Stimulated activated CD8-positive, alpha-beta memory T cell treated with anti-CD3 and anti-CD28 coated beads, Interleukin-2, amount 100 ng/mL, for 1 hour (primary cell): ENCODE measurements at places on chromosomes 5 and 9.

DNA sequence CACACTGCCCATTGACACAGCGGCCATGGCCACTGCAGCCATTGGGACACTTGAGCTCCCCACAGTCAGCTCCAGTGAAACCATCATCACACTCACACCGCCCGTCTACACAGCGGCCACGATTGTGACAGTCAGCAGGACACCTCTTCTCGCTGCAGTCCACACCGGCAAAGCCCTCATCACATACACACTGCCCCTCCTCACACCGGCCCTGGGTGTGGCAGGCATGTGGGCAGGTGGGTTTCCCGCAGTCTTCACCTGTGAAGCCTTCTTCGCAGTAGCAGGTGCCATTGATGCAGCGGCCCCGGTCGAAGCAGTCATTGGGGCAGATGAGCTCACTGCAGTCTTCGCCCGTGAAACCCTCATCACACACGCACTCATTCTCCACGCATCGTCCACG lies 31.5 kb downstream of the TNC start:
- no peak for DNase-seq

DNA sequence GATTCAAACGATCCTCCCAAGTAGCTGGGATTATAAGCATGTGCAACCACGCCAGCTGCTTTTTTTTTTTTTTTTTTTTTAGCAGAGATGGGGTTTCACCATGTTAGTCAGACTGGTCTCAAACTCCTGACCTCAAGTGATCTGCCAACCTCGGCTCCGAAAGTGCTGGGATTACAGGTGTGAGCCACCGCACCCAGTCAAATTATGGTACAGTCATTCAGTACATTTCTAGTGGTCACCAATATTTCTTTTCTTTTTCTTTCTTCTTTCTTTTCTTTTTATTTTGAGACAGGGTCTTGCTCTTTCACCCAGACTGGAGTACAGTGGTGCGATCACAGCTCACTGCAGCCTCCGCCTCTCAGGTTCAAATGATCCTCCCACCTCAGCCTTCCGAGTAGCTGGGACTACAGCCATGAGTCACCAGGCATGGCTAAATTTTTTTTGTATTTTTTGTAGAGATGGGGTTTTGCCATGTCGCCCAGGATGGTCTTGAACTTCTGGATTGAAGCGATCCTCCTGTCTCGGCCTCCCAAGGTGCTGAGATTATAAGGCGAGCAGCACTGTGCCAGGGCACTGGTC lies 25.4 kb upstream of the DCP2 start:
- no peak for DNase-seq

DNA sequence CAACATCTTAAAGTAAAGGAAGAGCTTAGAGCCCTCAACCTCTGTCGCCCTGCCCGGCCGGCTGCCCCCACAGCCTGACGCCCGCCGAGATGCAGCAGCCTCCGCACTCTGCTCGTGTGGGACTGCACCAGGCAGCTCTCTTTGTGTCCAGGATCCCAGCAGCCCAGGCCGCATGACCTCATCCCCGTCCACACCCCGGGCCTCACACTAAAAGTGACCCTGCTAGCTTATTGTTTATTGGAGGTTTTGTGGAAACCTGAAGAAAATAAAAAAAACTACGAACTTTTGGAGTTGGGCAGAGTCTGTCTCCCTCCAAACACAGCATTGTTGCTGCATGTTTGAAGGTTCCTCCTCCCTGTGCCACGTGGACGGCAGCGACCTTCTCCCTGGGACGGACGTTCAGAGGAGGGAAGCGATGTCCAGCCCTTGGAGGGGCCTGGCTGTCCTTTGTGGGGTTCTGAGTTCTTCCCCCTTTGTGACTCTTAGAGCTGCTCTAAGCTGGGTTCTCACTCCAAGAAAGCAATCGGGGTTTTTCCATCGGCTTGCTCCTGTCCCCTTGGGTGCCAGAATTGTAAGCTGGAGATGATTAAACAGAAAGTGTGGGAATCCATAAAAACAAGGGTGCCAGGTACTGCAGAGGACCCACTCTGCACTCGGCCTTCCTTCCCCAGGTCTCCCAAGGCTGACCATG lies 103.5 kb upstream of the COL5A1 start:
- DNase-seq: no peak

- DNase-seq: no peak
These were observed 105.3 kb upstream of the NFIB start for GRCh38 chr9:14418941-14419937.

GRCh38 chr5:152306386-152306785 lies 98.7 kb downstream of the NMUR2 start:
- DNase-seq: no peak

DNA sequence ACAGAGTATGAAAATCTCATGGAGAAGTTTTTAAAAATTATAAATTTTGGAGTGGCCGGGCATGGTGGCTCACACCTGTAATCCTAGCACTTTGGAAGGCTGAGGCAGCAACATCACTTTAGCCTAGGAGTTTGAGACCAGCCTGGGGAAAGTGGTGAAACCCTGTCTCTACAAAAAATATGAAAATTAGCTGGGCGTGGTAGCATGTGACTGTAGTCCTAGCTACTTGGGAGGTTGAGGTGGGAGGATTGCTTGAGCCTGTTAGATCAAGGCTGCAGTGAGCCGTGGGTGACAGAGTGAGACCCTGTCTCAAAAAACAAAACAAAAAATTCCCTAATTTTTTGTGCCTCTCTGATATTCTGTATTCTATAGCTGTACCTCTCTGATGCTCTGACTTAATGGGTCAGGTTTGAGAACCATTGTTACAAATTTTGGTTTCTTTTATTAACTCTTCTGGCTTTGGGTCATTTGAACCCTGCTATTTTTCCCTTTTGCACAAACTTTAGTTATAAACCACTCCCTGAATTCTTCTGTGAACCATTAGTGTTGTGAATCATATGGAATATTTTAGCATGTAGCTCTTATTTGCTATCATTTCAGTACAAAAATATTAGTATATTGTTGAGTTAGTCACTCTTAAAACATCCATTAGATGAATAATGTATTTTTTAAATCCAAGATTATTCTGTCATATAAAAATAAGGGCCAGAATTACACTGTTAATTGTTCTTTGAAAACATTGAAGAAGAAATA lies 51.0 kb downstream of the FER start:
- no peak for DNase-seq

GRCh38 chr9:99021512-99021911 lies 77.8 kb downstream of the COL15A1 start:
- DNase-seq: no peak

DNA sequence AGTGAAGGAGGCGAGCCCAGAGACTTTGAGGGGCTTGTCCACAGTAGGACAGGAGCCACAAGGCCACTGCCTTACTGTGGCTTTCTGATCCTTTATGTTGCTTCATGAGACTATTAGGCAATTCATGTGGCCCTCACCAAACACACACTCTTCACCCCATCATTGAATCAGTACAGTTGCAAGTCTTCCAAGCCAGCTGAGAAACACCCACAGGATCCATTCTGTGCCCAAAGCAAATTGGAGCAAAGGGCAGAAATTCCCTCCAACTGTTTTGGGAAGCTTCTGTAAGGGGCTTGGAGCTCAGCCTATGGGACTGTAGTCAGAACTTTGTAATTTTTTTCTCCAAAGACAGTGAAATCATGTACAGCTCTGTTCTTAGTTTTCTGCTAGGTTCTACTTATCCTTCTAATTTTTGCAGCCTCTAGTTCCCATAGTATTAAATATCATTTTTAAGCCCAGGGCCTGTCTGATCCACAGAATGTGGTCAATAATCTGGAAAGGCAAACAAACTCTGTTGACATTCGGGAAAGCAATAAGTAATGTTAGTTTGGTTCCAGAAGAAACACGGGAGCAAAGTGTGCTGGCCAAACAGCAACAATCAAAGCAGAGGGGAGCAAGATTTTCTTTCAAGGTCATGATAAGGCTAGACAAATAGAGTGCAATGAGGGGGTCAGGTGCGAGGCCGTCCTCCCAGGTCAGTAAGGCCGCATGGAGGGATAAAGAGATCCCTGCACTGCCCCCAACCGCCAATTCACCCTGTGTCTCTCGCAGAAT lies 47.0 kb downstream of the UBE2QL1 start:
- DNase-seq: no peak

GRCh38 chr5:135024956-135025729 lies 8.9 kb downstream of the PITX1 start:
- DNase-seq: no peak

DNA sequence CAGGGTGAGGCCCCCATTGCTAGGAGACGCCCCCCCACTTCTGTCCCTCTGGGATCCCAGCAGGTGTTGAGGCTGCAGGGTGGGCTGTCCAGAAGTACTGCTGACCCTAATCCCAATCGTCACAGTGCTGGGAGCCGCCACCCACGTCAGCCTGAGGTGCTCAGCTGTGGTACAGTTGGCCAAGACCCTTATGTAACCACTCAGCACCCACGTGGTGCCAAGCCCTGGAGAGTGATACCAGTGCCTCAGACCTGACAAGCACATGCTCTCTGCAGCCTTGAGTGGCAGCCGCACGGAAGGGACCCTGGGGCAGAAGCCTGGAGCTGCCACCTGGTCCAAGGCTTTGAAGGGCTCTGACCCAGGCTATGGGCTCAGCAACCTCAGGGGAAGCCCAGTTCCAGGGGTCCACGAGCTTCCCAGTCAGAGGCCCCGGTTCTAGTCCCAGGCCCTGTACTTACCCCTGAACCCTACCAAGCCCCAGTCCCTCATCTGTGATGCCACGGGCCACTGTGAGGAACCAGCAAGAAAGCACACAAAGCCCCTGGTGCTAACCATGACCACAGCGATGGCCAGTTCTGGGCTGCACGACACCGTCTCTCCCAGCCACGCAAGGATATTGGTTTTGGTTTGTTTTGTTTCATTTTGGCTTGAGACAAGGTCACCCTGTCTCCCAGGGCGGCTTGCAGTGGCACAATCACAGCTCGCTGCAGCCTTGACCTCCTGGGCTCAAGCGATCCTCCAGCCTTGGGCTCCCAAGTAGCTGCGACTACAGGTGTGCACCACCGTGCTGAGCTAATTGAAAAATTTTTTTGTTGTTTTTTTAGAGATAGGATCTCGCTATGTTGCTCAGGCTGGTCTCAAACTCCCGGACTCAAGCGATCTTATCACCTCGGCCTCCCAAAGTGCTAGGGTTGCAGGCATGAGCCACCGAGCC lies 50.7 kb downstream of the DBH start:
- no peak for DNase-seq
